OCI-LY7 (cell line): ENCODE measurements at places on chromosomes 3 and 15. TPM values are rescaled to one million over a fixed set of nuclear protein-coding genes. Genes with fewer than 3 reads are reported as not detected.

SLC22A14 gene
- total RNA-seq = not detected in 2 replicates

PPP1R14D gene
- not detected in 2 replicates for total RNA-seq

MASP1 gene
- total RNA-seq = not detected in 2 replicates

GMNC gene
- not detected in 2 replicates for total RNA-seq

LRRC31 gene
- not detected in 2 replicates for total RNA-seq

ARNT2 gene
- total RNA-seq = not detected in 2 replicates

ELL3 gene
- 116 and 134 TPM in 2 replicates for total RNA-seq

PLA2G4D gene
- not detected in 2 replicates for total RNA-seq

DNA sequence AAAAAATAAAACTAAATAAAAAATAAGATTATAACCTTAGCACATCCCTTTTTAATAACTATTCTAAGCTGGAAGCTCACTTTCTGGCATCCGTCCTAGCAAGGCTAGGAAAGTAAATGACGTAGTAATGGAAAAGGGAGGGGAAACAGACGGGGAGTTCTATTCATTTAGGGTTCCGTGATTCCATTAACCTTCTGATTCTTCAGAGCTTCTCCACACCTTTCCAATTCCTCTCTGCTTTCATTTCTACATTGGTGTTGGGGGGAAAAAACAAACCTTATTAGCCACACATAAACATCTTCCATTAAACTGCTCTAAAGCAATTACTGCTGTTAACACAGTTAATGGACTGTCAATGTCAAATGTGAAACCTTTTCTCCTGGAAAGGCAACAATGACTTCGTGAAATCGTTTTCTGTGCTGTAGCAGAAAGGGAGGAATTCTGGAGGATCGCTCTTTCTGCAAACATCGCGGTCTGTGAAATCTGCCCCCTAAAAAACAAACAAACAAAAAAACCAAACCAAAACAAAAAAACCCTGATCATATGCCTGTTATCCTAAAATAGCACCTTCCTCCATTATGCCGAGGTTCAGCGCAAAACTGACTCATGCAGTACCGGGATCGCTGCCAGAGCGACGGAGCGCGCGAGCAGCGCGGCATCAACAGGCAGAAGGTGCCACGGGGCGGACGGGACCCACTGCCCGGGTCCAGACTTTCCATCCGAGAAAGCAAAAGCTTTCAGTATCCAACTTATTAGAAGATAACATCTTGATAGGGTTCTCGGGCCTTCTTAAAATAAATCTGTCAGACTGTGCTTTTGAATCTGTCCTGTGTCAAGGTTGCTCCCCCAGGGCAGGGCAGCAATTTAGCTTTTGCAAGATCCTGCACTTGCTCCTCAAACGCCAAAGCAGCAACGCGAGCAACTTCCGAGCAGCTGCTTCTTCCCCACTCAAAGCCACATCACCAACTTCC, 156.2 kb downstream of the FGF12 start:
- DNase-seq = no peak

GRCh38 chr15:69497076-69497475, 44.5 kb downstream of the RPLP1 start:
- no peak for DNase-seq

DNA sequence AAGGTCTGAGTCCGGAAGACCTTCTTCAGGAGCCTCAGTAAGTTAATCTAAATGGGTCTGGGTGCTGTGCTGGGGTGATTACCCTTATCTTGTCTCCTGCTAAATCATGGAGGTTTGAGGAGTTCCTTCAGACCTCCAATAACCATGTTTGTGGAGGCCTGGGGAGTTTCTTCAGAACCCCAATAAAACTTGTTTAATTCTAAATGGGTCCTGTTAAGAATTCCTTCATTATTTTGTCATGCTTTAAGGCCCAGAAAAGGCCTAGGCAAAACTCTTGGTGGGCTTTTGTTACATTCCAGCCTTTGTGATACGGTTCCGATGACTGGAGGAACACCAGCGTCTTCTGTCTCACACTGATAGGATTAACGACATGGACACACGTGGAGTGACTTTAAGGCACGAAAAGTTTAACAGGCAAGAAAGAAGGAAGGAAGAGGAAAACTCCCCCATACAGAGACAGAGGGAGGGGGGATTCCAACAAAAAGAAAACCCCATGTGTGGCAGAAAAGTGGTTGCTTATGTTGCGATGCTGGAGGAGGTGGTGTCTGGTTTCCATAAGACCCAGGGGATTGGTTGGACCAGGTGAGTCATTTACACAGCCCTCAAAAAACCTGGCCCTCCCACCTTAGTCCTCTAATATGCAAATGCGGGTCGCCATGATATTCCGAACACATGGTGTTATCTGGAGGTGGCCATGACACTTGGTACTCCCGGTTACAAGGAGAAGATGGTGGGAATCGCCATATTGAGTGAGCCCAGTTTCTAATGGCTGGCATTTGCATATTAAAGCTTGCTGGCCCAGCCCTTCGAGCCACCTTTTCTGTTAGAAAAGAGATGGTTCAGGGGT, 72.6 kb upstream of the MFGE8 start:
- no peak for DNase-seq

- DNase-seq = no peak
Observed at GRCh38 chr15:85711580-85712192, 83.0 kb downstream of the KLHL25 start.

- peak; percentile 56 for DNase-seq
Observed at GRCh38 chr15:77944002-77944867, 133.3 kb downstream of the TBC1D2B start.

DNA sequence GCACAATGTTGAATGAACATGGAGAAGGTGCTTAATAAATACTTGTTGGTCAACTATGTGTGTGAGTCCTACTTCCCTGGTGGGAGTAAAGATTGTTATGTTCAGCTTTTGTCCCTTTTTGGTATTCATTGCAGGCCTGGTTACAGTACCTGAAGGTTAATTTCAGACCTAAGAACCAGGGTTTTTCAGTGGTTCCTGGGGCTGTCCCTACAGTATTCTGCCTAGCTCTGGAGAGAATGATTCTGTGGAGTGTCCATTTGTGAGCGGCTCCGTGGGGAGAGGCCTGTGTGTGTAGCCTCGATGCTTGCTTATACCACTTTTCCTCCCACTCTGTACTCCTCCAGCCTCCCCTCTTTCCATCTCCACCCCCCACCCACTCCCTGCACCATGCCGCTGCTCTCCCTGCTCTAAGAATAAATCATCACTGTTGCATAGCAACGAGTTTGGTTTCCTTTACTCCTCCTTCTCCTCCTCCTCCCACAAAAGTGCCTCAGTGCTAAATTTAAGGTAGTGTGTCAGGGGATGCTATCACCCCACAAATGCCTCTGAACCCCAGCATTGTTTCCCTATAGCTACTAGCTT, 150.6 kb upstream of the ROPN1 start:
- DNase-seq = no peak

- DNase-seq = no peak
Observed at GRCh38 chr3:113177526-113177925, 33.8 kb upstream of the BOC start.

DNA sequence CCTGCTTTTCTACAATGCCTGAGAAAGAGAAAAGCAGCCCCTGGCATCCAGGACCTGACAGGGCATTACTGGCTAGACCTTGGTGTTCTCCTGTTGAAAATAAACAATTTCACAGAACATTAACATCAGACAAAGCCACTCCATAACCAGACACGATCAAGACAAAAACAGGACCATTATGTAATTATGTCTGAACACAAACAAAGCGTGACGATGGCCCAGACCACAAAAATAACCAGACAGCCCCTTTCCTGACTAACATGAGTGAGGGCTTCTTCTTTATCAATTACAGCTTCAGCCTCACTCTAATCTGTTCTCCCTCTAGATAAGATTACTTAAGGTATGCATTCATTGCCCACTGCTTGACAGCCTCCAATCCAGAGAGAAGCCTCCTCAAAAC, 172.7 kb upstream of the LMCD1 start:
- no peak for DNase-seq

- no peak for DNase-seq
Observed at GRCh38 chr3:151796105-151796680, 17.7 kb upstream of the AADAC start.

DNA sequence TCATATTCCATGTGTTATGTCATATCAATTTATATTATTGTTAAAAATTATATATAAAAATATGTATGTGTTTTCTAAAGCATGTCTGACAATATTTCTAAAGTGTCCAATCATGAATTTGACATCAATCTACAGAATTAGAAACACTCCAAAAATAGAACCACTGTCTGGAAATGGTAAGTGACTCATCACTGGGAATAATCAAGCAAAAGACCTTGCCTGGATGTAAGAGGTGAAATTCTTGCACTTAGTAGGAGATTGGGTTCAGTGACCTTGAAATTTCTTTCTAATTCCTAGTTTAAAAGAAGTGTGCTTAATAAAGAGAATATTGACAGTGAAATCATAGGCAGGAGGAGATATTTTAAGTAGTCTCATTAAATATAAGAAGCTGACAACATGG, 188.8 kb downstream of the ZNF385D start:
- DNase-seq = no peak

DNA sequence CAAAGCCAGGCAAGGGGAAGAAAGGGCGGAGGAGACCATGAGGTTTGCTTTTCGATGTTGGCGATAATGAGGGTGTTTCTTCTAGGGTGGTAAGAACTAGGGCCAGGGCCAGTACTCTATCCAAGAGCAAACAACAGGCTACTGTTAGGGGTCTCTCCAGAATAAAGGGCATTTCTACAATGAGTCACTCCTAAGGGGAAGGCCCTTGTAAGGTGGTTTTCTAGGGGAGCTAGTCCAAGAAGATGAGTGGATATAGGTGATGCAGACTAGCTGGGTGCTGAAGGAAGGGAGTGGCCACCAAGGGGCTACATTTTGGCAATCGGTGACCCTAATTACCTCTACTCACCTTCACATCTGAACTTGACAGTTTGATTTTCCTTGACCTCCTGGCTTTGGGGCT, 148.5 kb upstream of the HACD2 start:
- no peak for DNase-seq

GRCh38 chr3:43465109-43465508, 156.7 kb downstream of the ANO10 start:
- no peak for DNase-seq

GRCh38 chr15:39585389-39585841, 4.5 kb downstream of the THBS1 start:
- DNase-seq = no peak

GRCh38 chr3:190086191-190086590, 34.5 kb downstream of the P3H2 start:
- no peak for DNase-seq
